NCI-H146 (cell line): ENCODE measurements at places on chromosomes 3 and 15.

DNA sequence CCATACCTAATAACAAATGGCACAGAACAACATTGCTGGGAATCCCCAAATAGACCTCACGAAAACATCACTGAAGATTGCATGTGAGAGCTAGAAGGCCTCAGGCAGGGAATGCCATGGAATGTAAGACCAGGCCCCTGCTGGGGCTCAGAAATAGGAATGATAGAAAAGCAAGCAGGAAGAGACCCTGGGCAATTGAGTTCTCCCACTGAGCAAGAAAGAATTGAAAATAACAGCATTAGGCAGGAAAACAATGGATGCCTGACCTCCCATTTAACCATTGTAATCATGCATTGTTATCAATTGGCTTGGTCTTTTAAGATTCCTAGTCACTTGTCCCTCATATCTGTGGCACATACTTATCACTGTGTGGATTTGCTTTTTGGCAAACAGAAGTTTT is 581.6 kb downstream of the FHIT start:
- peak; percentile 62 for DNase-seq

GRCh38 chr3:195133462-195133861 is 137.5 kb downstream of the XXYLT1 start:
- DNase-seq = no peak

DNA sequence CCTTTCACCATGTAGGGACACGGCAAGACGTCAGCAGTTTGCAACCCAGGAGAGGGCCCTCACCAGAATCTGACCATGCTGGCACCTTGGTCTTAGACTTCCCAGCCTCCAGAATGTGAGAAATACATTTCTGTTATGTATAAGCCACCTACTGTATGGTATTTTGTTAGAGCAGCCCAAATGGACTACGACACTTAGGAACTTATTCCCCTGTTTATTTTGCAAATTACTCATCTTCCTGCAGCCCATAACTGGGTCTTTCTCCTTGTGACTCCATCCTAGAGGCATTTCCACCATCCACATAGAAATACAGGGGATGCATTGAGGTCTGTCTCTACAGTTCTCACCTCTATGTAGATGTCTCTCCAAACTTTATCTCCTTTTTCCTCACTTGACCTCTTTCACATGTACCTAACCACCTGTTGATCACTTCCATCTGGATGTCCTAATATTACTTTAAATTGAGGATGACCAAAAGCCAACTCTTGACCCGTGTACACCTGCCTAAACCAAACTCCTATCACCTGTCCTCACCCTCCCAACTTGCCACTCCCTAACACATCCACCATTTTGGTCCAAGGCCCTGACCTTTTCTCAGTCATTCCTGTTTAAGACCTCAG is 406.0 kb upstream of the WNT5A start:
- no peak for DNase-seq

- no peak for DNase-seq
These were observed 43.5 kb downstream of the CEMIP start for GRCh38 chr15:80822676-80823075.

GRCh38 chr3:14541646-14542045 is 1.5 kb upstream of the GRIP2 start:
- DNase-seq = no peak

- DNase-seq = no peak
These were observed 31.8 kb downstream of the MYO5A start for GRCh38 chr15:52496776-52497470.

DNA sequence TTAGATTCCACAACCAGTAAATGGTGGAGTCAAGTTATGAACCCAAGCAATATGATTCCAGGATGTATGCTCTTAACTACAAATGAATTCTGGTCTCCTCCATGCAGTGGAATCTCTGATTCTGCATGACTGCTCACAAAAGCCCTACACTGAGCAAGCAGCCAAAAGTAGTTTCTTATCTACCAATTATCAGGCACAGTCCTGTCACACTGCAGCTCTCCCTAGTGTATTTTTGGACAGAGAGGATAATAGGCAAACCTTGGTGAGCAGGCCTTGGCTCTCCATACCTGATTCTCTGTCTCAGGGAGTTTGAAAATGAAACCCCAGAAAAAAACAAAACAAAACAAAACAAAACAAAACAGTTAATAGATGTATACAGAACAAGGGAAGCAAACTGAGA is 3.5 kb upstream of the SSR3 start:
- DNase-seq = no peak

DNA sequence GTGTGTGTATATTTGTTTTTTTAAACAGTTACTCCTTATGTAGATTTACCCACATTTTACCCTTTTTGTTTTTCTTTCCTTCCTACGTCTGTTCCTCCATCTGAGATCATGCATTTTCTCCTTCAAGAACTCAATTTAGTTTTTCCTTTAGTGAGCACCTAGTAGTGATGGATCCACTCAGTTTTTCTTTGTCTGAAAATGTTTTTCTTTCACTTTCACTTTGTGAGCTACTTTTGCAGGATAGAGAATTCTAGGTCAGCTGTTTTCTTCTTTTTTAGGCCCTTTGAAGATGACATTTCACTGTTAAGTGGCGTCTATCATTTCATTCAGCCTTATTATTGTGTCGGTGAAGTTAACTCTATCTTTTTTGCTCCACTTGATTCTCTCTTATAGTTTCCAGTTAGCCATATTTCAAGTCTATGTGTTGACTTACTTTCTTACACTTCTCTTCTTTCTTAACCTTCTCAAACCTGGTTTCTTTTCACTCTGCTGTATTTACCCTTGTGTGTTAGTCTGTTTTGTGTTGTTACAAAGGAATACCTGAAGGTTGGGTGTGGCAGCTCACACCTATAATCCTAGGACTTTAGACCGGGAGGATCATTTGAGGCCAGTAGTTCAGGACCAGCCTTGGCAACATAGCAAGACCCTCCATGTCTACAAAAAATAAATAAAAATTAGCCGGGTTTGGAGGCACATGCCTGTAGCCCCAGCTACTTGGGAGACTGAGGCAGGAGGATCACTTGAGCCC is 55.8 kb downstream of the PRKCI start:
- DNase-seq = no peak
